ENCODE measurements at places on chromosomes 7 and 10.

DNA sequence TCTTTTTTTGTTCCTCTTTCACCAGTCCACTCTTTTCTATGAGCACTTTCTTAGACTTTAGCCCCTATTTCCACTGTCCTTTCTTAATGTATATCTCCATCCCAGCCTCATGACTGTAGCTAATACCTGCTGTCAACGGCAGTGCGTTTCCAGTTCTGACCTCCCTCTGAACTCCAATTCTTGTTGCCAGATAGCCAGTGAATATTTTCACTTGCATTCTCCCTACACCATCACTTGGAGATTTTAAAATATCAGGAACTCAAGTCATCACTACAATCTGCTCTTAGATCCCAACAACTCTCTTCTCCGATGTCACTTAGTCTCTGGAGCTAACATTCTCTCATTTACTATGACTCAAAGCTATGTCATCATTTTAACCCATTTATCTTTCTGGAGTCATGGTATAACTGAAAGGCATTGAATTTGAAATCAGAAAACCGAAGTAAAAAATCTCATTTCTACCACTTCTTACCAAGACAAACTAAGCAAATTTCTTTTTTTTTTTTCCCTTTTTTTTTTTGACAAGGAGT is 5.1 kb upstream of the SLC16A12 start:
- DNase-seq, result no peak

DNA sequence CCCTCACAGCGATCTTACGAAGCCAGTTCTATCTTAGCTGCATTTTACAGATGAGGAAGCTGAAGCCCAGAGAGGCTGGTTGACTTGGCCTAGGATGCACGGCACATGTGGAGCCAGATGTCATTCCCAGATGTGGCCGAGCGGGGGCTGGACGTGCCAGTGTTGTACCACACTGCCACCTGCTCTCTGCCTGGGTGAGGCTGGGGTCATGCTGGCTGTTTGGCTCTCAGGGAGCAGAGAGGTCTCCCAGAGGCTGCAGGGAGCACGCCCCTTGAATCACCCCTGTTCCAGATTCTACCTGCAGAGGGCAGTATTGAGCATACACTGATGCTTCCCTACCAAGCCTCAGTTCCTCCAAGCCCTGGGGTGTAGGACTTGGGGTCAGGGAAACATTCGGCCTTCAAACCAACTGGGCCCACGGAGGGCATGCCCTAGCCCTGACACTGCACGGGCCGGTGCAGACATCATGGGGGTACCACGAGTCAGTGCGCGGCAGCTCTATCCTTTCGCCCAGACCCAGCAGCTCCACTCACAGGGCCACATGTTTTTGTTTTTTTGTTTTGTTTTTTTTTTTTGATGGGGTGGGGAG is 3.8 kb upstream of the GTF2IRD1 start:
- DNase-seq, result peak; percentile 76

- no peak for DNase-seq
Observed at GRCh38 chr10:34075254-34075926, 739.7 kb downstream of the PARD3 start.

GRCh38 chr7:24199978-24200377 is 84.0 kb upstream of the NPY start:
- DNase-seq, result no peak

GRCh38 chr7:36659172-36659516 is 65.2 kb downstream of the AOAH start:
- peak; percentile 68 for DNase-seq

- no peak for DNase-seq
Observed at GRCh38 chr10:61337741-61338140, 115.4 kb downstream of the TMEM26 start.
